ENCODE measurements at places on chromosomes 7 and 10.

- no peak for DNase-seq
Observed at GRCh38 chr7:1059200-1060091, 15.1 kb downstream of the GPR146 start.

DNA sequence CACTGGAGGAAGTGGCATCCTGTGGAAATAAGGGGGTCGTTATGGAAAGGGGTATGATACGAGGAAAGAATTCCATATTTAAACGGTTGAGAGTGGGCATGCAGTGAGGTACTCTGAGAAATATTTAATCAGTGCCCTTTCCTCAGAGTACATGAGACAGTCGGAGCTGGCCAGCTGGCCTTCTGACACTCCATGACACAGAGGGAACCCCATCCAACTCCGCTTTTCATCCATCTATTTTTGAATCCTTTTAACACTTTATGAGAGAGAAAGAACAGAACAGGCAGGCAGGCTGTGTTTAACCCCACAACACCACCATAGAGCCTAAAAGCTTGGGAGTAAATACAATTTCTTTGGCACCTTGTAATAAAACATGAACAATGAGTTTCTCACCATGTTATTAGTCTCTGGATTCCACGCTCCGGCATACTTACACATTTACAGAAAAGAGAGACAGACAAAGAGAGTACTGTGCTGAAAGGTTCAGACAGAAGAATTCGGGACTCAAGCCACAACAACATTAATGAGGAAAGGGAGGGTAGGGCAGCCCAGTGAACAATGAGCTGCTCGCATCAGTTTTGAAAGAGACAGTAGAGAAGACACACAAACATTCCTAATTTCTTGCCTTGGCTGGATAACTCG is 124.2 kb upstream of the PDLIM1 start:
- no peak for DNase-seq

DNA sequence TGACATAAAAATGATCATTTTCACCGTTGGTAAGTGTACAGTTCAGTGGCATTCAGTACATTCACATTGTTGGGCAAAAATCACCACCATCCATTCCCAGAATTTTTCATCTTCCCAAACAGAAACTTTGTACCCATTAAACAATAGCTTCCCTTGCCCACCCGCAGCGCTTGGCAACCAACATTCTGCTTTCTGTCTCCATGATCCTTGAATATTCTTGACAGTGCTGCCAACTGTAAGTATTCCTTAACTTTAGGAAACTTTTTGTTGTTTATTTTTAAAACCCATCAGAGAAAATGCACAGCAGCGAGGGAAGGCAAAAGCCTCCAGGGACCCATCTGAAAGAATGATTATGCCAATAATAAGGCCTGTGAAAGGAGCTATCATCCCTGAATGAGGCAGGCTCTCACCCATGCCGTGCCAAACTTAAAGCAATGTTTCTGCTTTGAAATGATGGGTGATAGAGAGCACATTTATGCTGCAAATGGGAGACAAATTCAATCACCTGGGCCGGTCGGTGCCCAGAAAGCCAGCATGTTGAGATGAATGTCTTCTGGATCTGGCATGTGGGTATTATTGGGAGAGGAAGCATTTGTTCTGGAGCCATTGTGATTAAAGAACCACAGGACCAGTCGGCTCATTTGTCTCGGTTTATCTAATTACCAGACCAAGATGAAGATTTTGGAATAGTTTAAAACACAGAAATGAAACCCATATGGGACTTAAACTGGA is 202.1 kb upstream of the NPVF start:
- DNase-seq, result no peak

- DNase-seq, result no peak
Observed at GRCh38 chr7:131602994-131603372, 46.6 kb upstream of the PODXL start.

GRCh38 chr7:2851497-2851896 is 7.4 kb upstream of the GNA12 start:
- no peak for DNase-seq

GRCh38 chr10:117549100-117549585 is 6.6 kb downstream of the EMX2 start:
- no peak for DNase-seq

DNA sequence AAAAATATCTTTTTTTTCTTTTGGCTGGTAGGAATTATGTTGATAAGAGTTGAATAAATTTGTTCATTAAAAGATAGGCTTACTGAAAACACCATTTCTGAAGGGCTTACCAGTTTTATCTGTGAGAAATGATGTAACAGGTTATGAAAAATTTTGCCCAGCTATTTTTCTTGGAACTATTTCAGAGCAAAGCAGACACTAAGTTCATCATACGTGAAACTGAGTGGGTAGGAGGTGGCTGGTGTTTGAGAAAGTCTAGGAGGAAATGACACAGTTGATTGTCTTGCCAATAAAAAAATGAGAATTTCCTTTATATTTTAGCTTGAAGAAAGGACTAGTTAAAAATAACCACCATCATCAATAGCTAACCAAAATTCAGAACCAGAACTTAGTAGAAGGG is 6.2 kb upstream of the MRC1 start:
- DNase-seq, result no peak

GRCh38 chr7:134422638-134423037 is 36.3 kb downstream of the AKR1B1 start:
- DNase-seq, result no peak

DNA sequence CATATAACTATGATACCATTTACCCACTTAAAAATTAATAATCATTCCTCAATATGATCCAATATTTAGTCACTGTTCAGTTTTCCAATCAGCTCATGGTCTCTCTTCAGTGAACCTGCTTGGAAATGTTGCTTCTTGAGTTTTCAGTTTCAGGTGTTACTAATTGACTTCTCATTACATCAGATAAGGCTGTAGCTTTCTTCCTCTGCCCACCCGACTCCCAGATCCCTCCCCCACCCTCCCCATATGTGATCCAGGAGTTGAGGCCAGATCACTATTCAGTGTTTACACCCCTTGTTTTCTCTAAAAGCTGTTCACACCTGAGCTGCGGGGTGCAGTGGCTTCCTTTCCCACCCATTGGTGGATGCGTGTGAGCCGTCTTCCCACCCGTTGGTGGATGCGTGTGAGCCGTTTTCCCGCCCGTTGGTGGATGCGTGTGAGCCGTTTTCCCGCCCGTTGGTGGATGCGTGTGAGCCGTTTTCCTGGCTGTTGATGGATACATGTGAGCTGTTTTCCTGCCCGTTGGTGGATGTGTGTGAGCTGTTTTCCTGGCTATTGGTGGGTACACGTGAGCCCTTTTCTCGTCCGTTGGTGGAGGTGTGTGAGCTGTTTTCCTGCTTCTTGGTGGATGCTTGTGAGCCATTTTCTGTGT is 3.2 kb upstream of the MTG1 start:
- DNase-seq, result no peak

GRCh38 chr10:27470885-27471284 is 33.2 kb upstream of the RAB18 start:
- no peak for DNase-seq

DNA sequence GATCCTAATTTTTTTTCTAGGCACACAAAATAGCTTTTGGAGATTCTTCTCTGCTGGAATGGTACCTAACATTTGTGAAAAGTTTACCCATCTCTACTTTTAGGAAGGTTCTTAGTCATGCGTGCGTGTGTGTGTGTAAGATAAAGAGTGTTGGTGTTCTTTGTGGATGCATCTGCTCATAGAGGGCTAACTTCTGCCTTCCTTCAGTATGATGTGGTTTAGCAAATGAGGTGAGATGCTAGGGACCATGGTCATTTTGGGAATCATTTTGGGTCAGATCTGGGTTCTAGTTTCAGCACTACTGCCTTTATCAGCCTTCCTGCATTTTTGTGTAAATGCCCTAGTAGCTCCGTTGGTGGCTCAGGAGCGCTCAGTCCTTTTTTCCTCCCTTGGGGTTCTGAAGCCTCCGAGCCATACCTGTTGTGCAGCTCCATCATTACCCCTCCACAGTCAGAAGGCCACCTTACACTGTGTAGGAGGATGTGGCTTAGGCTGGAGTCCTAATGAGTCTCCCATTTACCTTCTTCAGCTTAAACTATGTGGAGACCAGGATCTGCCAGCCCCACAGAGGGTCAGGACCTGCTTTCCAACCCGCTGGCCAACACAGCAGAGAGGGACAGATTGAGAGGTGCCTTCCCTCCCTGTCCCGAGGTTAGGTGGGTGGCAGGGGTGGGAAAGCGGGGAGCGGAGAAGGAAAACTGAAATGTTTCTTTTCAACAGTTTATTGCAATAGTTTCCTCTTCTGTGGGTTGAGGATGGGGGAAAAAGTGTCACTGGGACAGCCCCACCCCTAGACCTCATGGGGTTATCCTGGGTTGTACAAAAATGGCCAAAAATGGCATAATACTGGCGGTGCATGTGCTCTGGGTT is 31.2 kb downstream of the TSPAN14 start:
- no peak for DNase-seq

GRCh38 chr10:45581582-45582385 is 90.8 kb downstream of the ZFAND4 start:
- no peak for DNase-seq

GRCh38 chr7:150451097-150451793 is 815 bp downstream of the GIMAP8 start:
- DNase-seq, result peak; percentile 50

- DNase-seq, result no peak
Observed at GRCh38 chr7:27134392-27134791, 3.8 kb upstream of the HOXA4 start.

Measured in stimulated activated CD8-positive, alpha-beta memory T cell treated with anti-CD3 and anti-CD28 coated beads, Interleukin-4, amount 100 ng/mL, for 1 hour (primary cell).